GM06990 (cell line): ENCODE measurements at places on chromosomes 6 and 20.
A peak's percentile ranks its signal among the peaks of the same experiment; 100 is the strongest.

DNA sequence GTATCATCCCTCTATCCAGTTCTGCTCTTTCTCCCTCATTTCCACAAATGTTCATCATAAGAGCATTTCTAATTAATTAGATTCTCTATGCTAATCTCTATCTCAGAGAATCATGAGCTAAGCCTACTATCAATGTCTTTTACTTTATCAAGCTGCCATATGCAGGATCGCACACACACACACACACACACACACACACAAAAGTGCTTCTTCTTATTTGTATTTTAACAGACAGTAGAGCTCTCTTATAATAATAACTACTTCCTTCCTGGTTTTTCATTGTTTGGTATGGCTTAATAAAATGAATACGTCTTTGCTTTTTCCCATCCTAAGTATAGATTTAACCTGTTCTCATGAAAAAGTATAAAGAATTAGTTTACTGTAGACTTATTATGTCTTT, 170.2 kb downstream of the HAO1 start:
- no peak for DNase-seq

DNA sequence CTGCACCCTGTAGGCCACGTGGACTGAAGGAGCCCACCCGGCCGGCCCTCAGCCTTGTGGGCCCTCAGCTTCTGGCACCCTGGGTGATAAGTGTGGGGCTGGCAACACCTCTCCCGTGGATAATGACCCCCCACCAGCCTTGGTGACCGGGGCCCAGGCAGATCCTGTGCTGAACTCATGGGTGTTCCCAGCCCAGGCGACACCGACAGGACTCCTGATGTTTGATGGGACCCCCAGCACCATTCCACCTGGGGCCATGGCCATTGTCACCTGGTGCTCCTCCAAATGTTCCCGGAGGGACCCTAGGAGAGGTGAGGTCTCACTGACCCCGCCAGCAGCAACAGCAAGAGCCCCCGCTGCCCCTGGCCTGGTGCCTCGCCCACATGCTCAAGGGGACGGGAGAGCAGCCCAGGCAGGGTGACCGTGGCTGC, 19.4 kb upstream of the FRMD1 start:
- no peak for DNase-seq

- no peak for DNase-seq
Observed at GRCh38 chr6:95143408-95144180, 433.7 kb upstream of the MANEA start.

GRCh38 chr20:19408971-19409370, 196.5 kb downstream of the SLC24A3 start:
- no peak for DNase-seq

- DNase-seq, result peak; percentile 61
Observed at GRCh38 chr6:166849749-166850183, 106.6 kb downstream of the RNASET2 start.

DNA sequence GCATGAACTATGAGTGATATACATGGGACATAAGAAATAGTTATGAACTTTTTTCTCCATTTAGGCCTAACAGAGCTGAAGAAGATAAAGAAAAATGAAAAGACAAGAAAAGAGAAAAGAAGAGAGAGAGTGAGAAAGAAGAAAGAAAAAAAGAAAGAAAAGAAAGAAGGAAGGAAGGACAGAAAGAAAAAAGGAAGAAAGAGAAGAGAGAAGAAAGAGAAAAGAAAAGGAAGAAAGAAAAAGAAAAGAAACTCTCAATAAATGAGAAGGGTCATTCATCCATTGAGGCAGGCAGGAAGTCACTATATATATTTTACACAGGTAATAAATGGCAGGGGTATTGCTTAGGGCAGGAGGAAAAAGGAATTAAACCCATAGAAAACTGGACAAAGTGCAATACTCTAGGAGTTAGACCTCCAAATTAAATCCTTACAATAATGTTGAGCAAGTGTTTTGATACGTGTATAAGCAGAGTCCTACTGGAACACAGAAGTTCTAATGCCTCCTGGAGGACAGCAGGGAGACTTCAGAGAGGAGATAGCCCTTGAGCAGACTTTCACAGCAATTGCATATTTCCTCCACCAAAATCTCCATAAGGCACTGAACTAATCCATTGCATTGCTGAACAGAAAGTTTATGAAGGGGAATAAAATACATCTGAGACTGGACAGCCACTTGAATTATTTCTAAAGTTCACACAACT, 86.4 kb upstream of the TENT5A start:
- DNase-seq, result no peak

GRCh38 chr6:113187661-113188060, 669.5 kb upstream of the MARCKS start:
- DNase-seq, result no peak

DNA sequence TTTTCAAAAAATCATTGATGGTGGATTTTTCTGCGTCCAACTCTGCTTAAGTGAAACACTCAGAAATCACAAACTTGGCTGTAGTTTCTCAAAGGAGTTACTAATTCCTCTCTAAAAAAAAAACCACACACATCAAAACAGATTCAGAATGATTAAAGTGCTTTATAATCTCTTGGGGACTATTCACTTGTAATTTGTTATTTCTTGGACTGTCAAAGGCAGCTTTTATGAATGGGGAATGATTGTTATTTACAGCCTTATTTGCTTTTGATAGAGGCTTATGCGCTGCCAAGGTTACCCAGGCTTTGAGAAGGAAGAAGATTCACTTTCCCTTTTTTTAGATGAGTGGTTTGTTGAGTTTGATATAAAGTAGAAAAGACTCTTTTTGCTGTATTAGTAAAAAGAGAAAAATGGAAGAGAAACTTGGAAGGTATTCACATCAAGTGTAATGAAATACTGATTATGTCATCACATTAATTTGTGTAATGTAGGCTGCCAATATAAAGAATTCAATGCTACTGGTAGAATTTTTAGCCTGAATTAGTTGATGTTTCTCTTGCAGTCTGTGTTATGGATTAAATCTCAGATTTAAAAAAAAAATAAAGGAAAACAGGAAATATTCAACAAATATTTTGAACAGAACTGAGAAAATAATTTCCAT, 381.0 kb upstream of the SASH1 start:
- no peak for DNase-seq

DNA sequence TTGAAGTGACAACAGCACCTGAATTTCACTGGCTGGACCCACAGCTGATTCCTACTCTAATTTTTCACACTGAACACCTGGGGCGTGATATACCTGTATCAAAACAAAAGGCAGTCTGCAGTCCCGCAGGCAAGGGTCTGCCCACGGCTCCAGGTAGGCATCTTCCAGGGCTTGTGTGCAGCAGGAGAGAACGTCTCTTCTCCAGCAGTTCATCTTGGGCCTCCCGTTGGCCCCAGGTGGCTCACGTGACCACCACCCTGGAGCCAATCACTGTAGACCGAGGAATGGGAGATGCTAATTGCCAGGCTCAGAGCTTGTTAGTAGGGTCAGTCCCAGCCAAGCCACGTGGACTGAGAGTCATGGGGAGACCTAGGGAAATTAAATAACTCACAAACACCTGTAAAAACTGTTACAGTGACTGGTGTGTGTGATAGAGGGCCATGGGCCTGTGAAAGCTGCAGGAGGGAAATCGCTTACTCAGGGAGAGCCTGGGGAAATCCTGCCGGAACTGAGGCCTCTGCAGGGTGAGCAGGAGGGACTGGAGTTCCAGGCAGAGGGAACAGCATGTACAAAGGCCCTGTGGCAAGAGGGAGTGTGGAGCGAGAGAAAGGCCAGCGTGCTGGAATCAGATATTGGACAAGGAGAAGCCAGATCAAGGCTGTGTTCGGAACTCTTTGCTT, 83.4 kb downstream of the EYA2 start:
- DNase-seq, result no peak

DNA sequence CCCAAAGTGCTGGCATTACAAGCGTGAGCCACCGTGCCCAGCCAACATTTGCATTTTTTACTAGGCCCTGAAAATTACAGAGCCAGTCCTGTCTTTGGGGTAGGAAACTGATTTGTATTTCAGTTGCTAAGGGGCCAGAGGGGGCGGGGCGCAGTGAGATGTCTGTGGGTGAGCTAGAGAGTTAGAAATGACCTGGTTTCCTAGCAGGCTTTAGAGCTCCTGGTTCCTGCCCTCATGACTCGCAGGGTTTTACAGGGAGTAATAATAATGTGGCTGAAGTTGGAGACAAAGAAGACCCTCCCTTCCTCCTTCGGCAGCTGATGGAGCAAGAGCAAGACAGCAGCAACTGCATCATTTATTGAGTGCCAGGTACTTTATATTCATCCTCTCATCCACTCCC, 131.5 kb downstream of the TFAP2C start:
- no peak for DNase-seq

- DNase-seq, result no peak
Observed at GRCh38 chr6:32111424-32112066, 2.4 kb upstream of the TNXB start.

- DNase-seq, result no peak
Observed at GRCh38 chr20:43513372-43513930, 6.0 kb downstream of the L3MBTL1 start.

DNA sequence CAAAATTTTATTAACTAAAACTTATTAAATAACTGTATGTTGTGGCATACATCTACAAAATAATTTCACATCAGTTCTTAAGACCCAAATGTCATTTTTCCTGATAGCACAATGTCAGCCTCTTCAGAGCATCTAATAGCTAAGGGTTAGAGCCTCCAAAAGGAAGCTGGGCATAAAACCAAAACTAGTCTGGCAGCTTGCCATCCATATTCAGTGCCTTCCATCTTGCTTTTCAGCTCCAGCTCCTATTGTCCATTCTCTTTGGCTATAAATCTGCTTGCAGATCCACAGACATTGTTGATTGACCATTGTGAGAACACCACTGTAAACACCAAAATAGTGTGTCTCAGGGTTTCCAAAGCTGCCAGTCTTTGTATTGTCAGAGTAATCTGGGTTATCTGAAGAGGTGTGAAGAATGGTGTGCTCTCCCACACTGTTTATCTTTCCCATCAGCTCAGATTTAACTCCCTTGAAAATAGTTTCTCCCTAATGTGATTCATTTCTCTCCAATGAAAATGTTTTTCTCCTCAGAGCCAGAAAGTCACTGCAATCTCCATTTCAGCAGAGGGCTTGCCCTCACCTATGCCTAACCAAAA, 154.8 kb upstream of the KCNQ5 start:
- no peak for DNase-seq

- DNase-seq, result no peak
Observed at GRCh38 chr6:133288662-133289061, 47.5 kb downstream of the EYA4 start.

DNA sequence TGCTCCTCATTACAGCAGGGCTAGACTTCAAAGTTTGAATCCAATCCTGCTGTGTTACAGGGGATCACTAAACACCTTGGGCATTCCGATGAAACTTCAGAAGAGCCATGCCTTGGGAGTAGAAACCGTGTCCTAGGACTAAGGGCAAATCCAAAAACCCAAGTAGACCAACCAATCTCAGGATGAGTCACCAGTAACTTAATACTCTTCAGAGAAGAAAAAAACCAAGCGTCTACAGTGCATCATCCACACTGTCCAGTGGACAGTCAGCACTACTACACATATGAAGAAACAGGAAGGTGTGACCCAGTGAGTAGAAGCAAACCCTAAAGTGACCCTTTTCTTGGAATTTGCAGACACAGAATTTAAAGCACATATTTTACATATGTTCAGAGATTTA, 39.5 kb upstream of the VAPB start:
- DNase-seq, result no peak

GRCh38 chr6:24779416-24780016, 4.8 kb downstream of the GMNN start:
- peak; percentile 47 for DNase-seq

GRCh38 chr20:24953209-24953575, 4.1 kb downstream of the CST7 start:
- DNase-seq, result no peak

GRCh38 chr6:14265049-14266021, 147.8 kb downstream of the CD83 start:
- DNase-seq, result no peak

DNA sequence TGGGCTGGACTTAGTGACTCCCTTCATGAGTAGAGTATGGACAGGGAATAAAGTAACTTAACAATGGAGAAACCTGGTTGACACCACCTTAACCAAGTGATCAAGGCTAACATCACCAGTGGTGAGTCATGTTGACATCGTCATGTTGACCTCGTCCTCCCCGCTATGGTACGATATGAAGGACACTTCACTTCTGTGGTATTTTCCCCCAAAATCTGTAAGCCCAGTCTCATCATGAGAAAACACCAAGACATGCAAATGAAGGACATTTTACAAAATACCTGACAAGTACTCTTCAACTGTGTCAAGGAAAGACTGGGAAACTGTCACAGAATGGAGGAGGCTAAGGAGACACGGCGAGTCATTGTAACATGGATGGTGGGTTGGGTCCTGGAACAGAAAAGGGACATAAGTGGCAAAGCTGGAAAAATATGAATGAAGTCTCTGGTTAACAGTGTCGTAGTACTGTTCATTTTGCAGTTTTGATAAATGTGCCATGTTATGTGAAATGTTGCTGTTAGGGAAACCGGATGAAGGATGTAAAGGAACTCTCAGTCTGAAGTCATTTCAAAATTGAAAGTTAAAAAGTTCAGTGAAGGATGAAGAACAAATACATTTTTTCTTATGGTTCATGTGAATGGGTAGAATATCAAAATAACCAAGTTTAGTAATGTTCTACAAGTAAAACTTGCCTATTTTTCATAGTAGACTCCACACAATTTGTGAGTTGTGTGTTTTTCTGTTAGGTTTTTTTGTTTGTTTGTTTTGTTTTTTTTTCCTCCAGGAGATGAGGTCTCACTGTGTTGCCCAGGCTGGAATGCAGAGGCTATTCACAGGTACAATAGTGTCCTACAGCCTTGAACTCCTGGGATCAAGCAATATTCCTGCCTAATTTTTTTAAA, 247.5 kb downstream of the TMEM242 start:
- DNase-seq, result peak; percentile 52

DNA sequence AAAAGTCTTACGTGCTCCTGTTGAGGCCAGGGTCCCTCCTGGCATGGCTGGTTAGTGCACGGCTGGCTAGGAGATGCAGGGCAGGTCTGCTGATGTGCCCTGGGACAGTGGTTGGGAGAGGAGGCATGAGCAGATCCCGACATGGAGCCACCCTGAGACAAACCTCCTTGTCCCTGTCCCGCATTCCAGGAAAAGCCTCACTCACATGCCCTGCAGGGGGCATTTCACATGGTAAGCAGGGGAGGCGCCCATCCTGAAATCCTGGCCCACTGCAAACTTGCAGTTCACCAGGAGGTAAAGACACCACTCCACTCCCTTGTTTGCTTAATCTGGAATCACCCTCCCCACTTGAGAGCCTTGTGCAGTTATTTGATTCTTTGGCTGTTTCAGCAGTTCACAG, 116.7 kb upstream of the SLC24A3 start:
- no peak for DNase-seq
